ENCODE measurements at places on chromosomes 6 and 20.

DNA sequence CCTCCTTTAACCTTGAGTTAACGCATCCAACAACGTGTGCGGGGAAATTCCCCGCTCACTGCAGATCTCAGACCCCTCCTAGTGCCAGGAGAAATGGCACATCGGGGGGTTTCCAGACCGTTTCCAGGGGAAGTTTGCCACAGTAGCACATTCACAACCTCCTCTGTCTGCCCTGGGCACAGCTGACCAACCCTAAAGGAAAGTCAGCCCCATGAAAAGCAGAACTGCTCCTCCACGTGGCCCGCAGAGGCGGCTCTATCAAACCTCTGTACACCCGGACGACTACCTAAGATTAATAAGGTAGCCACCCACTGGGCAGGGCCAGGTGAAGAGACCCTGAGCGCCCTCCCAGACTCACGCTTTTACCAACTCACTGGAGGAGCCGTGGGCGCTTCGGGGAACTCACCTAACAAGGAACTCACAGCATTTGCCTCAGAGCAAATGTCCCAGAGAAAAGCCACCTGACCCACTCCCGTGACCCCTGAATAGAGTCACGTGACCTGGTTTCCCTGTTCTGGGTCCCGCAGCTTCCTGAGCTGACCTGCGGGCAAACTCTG, 93.1 kb downstream of the PRND start:
- peak; percentile 84 for DNase-seq

DNA sequence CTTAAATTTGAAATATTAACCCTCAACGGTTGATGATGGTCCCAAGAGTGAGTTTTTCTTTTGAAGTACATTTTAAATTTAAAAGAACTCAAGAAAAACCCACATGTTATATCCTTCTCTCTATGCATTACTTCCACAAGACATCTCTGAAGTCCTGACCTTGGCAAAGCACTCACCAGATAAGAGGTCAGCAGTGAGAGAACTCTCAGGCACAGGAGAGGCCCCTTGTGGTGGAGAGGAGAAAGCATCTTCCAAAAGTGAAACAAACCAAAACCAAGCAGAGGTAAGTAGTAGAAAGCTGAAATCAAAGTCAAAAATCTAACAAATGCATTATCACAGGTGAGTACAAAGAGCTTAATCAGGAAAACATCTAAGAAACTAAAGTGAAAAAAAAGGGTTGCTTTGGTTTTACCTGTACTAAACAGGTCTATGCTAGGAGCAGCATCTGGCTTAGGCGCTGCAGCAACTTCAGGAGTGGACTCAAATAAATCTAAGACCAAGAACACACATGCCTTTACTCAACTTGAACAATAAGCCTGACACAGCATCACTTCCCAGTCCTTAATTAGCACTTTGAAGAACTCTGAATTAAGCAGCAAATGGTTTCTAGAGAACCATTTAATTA, 80.5 kb downstream of the PRSS35 start:
- DNase-seq, result no peak

GRCh38 chr20:9792674-9793073, 46.2 kb downstream of the PAK5 start:
- DNase-seq, result no peak

- DNase-seq, result peak; percentile 78
Measured at GRCh38 chr6:157054531-157054979, 268.8 kb downstream of the TMEM242 start.

GRCh38 chr6:170051229-170052172, 239.4 kb downstream of the DLL1 start:
- DNase-seq, result no peak

DNA sequence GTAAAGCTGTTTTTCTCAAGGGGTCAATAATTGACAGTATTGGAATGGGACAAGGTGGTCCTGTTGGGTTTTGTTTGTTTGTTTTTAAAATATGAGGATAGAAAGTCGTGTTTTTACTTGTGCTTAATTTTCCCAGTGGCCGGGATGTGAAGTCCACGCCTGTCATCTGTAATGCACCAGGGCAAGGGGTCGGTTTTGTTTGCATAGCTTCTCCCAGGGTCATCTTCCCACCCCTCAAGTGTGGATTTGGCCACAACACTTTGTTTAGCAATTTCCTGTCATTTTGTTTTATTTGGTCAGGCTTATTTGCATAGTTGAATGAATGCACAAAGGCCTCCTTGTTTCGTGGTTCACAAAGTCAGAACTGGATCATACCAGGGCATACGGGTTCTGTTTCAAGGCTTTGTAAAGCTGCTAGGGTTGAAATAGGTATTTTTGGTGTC, 29.8 kb downstream of the SYNJ2 start:
- DNase-seq, result no peak

DNA sequence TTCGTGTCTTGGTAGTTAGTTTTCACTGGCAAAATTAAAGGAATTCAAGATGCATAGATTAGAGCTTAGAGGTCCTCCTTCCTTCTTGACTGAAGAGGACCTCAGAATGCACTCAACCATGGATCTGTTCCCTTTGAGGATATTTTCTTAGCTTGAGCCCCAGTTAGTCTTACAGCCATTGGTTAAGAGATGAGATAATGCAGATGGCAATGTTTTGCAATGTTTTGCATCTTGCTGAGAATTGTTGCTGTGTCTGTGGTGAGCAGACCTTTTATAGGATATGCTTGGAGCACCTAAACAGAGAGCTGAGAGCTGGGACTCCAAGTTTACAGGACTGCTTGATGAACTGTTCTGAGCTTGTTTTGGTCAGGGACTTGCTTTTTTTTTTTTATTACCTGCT, 107.5 kb downstream of the TMEM170B start:
- DNase-seq, result no peak

DNA sequence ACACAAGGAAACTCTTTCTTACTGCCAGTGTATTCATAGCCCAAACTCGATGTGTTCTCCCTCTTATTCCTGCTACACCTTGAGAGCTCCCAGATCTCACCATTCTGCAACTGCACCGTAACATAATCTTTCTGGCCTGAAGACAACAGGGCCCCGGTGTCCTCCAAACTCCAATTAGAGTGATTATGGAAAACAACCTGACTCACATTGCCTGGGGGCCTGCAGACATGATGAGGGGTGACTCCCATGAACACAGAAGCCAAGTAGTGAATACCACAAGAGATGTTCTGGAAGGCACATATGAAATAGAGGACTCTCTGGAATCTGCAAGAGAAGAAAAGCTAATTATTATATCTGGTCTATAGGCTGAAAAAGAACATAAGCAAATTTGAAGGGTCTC, 19.7 kb downstream of the SLC22A16 start:
- no peak for DNase-seq

DNA sequence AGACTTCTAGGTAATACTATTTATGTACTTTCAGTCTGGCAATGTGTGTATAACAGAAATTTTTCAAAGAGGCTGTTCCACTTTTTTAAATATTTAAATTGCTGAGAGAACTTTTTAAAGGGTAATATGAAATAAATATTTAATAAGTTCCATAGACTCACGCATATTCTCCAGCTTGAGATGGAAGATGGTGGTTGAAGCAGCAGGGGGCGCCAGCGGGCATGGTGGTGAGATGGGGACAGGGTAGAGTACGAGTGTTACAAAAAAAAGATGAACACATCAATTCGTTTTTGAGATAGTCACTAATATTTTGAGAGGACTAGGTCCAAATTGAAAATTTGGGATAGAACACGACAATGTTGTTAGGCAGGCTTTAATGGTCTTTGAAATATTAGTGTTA, 68.4 kb downstream of the RSPO3 start:
- peak; percentile 24 for DNase-seq
